ENCODE measurements at places on chromosomes 3 and 15.

- DNase-seq = no peak
Observed at GRCh38 chr3:130490241-130490640, 26.7 kb upstream of the COL6A6 start.

GRCh38 chr3:17983106-17983505, 240.7 kb upstream of the TBC1D5 start:
- DNase-seq = no peak

GRCh38 chr3:55296791-55297190, 190.3 kb downstream of the WNT5A start:
- no peak for DNase-seq

DNA sequence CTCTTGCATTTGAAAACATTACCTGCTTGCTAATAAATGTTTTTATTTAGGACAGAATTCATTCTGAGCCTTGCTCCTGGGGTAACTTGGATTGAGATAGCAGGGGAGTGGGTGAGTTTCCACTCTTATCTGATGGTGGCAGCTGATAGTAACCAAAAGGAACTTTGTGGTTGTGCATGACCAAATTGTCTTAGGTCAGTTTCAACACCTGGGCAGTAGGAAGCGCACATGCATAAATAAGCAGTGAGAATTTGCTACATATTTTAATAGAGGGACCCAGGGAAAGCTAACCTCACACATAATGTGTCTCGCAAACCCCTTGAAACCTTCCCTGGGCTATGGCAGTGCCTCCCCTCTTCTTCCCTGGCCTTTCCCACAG, 65.4 kb upstream of the XCR1 start:
- no peak for DNase-seq

- DNase-seq = no peak
Observed at GRCh38 chr3:142168514-142168913, 19.2 kb upstream of the TFDP2 start.

- DNase-seq = no peak
Observed at GRCh38 chr15:67018441-67018840, 47.0 kb upstream of the SMAD3 start.

DNA sequence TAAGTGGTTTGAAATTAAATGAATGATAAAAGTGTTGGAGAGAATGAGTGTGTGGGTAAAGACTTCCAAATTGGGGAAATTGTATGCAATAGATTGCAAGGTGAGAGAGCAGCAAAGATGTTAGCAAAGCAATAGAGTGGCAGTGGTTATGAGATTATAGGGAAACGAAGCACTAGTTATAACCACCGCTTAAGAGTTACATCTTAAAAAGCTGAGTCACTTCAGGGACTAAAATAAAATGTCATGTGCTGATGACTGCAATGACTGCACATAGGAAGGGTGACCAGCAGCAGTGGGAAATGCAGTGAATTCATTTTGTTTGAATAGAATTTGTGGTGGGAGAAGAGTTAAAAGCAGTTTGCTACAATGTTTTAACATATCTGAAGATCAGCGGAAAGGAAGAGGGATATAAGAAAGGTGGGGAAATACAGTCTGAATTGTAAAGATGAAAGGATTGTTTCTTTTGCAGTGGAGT, 127.3 kb downstream of the RAP2B start:
- DNase-seq = peak; percentile 31

GRCh38 chr15:74642734-74643664, 27.4 kb downstream of the CLK3 start:
- peak; percentile 76 for DNase-seq

DNA sequence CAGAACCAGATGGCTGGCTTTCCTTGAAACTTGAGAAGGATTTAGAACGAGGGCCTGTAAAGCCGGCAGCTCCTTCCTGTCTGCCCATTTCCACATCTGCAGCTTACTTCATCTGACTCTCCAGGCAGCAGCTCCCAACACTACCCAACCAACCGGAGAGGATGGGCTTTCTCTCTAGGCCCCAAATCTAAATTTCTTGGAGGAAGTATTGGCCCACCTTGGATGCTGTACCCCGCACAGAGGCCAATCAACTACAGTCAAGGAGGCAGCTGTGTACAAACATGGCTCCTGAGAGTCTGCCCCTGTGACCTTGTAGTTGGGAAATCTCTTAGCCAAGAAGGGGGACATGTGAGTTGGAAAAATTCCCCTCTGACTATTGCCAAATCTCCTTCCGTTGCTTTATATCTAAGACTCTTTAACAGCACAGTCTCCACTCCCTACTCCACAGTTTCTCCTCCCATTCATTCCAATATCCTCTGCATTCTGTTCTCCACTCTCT, 8.0 kb upstream of the ACAP2 start:
- DNase-seq = peak; percentile 43

DNA sequence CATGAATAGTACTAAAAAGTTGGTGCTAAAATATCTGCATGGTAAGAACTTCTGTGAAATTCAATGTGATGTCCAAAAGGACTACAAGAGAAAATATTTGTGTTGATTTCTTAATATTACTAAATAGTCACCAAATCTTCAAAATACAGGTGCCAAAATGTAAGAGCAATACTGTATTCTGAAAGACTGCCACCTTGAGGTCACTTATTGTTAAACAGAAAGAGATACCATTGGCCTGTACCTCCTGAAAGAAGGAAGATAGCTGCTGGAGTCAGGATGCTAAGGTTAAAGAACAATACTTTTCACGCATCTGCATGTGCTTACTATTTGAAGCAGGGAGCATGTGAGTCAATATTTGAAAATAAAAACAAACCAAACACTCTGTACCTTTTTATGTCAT, 72.0 kb upstream of the LSAMP start:
- peak; percentile 56 for DNase-seq

DNA sequence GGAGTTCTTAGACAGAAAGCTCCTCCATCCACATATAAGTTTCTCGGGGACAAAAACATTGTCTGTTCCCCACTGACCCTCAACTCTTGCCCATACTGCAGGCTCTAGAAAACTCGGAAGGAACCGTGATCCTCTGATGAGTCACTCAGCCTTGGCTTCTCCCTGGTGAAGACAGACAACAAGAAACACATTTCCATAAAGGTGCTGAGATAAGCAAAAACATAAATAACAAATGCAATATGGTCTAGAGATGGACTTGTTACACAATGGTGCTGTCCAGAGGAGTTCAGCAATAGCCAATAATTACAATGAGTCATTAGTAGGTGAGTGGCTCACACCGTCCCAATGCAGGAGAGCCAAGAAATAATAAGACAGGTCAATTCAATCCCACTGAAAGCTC, 43.7 kb downstream of the MAGI1 start:
- peak; percentile 9 for DNase-seq

DNA sequence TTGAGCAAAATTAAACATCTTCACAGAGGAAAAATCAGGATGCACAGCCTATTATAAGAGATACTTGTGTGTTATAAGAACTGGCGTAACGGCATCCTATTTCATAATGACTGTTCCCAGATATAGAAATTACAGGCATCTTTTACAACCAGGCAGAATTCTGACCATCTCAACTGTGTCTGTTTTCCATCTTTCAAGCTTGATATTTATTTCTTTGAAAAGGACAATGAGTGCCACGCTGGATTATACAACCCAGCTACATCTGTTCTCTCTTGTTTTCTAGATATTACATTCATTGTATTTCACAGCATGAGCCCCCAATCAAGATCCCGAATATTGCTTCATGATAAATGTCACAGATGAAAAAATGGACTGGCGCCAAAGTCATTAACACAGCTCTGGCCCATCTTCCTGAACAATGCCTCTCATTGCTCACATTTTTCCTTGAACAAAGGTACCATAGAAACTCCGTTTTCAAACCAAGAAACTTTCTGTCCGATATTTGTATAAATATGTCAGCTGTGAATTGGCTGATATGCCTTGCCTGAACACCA, 420.6 kb downstream of the TBL1XR1 start:
- DNase-seq = peak; percentile 38

DNA sequence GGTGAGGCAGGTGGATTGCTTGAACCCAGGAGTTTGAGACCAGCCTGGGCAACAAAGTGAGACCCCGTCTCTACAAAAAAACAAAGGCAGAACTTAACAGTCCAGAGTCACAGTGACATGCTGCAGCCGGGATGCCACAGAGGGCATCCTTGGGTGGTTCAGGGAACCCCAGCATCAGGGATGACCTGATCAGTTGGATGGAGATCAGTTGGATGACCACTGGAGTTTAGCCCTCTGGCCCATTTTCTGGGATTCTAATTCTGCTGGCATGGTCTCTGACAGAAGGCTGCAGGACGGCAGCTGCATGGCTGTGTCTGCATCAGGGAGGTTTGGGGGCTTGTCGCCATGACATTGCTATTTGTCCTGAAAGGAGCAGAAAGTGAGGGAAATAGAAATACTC, 19.8 kb downstream of the WHAMM start:
- DNase-seq = no peak

Data from A673 (cell line).